NCI-H510A (cell line): ENCODE measurements at places on chromosomes 12 and 14.

DNA sequence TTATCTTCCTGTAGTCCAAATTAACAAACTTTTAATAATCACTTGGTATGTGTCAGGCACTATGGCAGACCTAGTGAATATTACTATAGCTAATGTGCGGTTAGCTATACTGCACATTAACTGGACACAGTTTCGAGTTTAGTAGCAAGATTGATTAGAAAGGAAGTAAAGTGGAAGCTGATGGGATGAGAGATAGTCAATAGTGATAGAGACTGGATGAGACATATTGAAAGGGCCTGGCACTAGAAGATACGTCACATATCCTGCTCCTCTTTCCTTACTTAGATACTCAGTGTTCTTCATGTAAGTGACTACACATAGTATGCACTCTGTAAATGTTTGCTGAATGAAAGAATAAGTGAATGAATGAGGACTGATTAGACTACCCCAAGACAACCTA lies 5.5 kb downstream of the TBK1 start:
- no peak for DNase-seq

DNA sequence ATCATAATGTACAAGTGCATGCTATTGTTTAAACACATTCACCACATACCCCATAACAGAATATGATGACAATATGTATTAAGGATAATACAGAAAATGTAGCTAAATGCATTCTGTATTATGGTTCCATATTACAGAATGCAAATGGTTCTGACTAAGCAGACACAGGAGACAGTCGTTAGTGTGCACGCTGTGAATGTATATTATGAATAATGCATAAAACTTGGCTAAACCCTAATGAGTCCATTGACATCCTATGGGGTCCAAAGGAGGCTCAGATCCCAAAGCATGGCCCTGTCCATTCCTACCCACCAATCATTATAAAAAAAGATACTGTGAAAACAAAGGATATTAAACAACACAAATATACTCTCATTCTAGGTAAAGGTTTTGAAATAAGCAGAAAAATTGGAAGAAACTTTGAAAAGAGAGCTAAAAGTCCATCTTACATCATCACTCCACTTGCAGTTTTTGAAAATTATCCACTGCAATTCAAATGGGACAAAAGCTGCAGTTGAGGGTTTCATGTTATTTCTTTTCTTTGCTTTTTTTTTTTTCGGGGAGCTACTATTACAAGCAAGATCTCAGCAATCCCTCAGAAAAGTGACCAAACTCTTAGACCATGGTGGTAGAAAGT lies 415.1 kb downstream of the BCAT1 start:
- DNase-seq, result no peak

- DNase-seq, result no peak
These were observed 49.2 kb upstream of the AEBP2 start for GRCh38 chr12:19390051-19390598.

DNA sequence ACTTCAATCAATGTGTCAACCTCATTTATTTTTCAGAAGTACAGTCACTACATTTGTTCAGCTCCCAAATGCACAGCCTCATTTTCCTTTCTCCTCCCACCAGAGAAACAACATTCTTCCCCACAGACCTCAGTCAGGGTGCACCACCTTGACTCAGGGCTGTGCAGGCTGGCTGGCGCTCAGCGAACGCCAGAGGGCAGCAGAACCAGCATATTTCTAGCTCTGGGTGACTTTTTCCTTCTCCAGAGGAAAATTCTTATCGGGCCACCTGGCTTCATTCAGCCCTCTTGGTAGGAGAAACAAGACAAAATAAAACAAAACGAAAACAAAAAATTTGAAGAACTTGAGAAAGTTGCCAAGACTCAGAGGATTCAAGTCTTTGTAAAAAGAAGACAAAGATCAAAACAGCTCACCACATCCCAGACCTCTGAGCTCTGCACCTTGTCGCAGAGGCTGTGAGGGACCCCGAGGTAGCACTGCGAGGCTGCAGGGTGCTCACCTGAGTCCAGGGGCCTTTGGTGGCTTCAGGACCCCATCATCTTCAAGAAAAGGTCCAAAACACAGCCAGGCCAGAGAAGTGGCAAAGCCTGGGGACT lies 33.7 kb downstream of the PAH start:
- peak; percentile 17 for DNase-seq

GRCh38 chr12:109706398-109706746 lies 7.3 kb upstream of the FAM222A start:
- DNase-seq, result no peak

GRCh38 chr12:34344851-34345522 lies 322.7 kb downstream of the ALG10 start:
- DNase-seq, result no peak

DNA sequence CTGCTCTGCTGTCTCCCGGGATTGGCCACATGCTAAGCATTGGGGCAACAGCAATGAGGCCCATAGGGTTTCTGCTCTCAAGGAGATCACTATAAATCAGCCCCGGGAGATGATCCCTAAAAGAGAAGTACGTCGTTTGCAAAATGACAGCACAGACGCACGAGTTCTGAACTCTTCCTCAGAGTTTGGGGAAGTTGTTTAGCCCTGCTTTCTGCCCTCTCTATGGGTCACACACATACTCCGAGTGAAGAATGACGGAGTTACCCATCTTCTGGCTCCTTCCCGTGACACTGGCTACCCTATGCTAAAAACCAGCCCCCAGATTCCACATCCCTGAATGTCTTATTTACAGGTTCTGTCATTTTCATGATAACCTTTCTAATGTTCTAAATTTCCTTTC lies 258.0 kb upstream of the PLEKHG7 start:
- no peak for DNase-seq

DNA sequence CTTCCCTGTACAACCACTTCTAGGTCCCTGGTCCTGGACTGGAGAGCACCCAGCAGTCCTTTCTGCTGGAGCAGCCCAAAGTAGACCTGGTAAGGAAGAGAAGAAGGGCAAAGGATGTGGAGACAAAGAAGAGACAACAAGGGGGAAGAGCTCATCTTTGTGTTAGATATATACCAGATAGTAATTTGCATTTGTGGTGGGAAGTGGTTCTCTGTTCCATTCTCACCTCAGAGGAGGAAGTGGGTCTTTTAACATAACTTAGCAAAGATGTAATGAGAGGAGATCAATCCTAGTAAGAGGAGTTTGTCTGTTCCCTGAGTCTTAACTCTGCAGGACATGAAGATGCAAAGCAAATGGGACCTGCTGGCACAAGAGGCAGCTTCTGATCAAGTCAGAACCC lies 8.0 kb downstream of the CCDC198 start:
- no peak for DNase-seq

DNA sequence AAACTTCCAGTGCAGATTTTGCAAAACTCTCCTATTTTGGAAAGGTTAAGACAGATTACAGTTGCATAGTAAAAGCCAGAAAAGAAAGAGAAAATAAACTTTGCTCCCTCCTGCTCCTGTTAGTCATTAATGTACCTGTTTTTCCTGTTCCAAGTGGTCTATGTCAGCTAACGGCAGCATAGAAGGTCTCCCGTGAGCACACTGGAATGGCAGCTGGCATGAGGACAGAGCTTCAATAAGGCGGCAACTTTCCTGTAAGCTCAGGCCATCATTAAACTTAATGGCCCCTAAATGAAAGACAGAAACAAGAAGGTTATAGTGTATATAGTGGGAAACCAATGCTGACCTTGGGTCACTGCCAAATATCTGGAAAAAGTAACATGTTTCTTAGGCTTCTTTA lies 16.0 kb downstream of the EIF2B2 start:
- DNase-seq, result no peak

GRCh38 chr12:93061473-93062419 lies 132.7 kb upstream of the EEA1 start:
- peak; percentile 3 for DNase-seq

- no peak for DNase-seq
These were observed 25.1 kb downstream of the RBMS2 start for GRCh38 chr12:56546680-56547079.
